Pulmonary artery endothelial cell (primary cell): ENCODE measurements at places on chromosomes 3 and 15. TPM values are rescaled to one million over a fixed set of nuclear protein-coding genes. Genes with fewer than 3 reads are reported as not detected.

The C3orf22 gene
- total RNA-seq = not detected in 2 replicates

The PLAAT1 gene
- total RNA-seq = 0.14 and 0.26 TPM in 2 replicates

The FSIP1 gene
- total RNA-seq = 0.46 and 0.63 TPM in 2 replicates

The FBXL2 gene
- total RNA-seq = 14.5 and 15.2 TPM in 2 replicates

The ZNF860 gene
- 1.6 and 3.2 TPM in 2 replicates for total RNA-seq

The ZBTB47 gene
- 17.3 and 22.4 TPM in 2 replicates for total RNA-seq

The MYH15 gene
- 0.21 and 0.26 TPM in 2 replicates for total RNA-seq

The TMIE gene
- 0.18 and 0.46 TPM in 2 replicates for total RNA-seq

The TMEM266 gene
- total RNA-seq = not detected in 2 replicates

- no peak for DNase-seq
These were observed 49.5 kb downstream of the TLE3 start for GRCh38 chr15:70048198-70048565.

DNA sequence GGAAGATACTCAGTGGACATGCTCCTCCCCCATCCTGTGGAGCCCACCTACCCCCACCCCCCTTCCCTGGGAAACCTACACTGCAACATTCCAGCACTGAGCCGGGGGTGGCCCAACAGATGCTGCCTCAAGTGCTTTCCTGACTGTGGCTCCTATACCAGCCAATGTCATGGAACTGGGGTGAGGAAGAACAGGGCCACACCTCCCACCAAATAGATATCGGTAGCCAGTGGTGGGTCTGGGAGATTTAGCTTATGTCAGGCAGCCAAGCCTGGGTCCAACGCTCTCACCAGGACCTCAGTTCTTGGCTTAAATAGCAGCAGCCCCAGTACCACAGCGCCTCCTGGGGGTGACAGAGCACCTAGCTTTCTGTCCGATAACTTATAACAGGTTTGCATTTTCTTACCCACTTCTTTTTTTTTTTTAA is 30.3 kb downstream of the CDC25A start:
- peak; percentile 44 for DNase-seq

DNA sequence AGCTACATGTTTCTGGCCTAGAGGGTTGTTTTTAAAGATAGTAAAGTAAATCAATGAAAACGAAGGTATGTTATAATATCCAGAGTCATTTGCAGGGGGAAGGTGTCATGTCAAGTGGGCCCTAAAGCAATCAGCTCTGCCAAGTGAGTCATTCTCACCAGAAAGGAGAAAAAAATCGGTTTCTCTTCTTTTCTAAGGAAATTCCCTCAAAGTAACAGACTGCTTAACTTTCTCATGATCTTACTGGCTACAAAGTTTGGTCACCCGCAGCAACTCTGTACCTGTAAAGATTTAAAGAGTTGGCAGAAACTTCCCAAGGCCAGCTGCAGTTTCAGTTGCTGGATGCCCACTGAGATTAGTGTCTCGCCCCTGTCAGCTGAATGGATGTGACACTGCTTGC is 5.5 kb upstream of the FSIP1 start:
- no peak for DNase-seq

- no peak for DNase-seq
These were observed 91.5 kb upstream of the TNFAIP8L3 start for GRCh38 chr15:51186181-51186705.

- no peak for DNase-seq
These were observed 240.3 kb downstream of the ZIC1 start for GRCh38 chr3:147649475-147649874.

DNA sequence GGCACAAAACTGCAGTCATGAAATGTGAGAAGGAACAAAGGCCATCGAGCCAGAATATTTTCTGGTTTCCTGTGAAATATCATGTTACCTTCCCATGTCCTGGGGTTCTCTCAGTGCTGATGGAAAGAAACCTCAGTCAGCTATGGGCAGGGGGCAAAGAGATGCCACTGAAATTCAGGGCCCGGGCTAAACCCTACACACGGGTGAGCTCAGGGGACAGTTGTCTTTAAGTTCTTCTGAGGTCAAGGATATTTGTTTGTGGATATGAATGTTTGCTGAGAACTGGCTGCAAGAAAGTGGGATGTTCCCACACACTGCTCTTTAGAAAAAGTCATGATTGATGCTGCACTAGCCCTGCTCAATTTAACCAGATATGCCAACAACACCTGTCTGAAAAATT is 187.2 kb downstream of the MEX3B start:
- no peak for DNase-seq

DNA sequence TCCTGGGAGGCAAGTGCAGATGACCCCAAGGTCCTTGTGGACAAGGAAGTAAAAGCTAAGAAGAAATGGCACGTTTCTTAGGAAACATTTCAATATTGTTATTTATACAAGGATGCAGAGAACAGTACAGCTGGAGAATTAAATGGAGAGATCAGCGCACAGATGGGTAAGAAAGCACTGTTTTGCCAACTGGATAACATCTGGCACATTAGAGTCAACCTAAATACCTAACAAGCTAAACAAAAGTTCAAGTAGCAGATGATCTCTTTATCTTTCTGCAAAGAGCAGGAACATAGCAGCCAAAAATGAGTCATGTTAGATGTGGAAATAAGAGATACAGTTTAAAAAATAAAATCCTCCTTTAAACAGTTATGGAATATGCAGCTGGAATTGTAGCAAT is 15.7 kb upstream of the DPPA4 start:
- no peak for DNase-seq

- DNase-seq = no peak
These were observed 590.4 kb downstream of the PDCD6IP start for GRCh38 chr3:34388830-34389229.

DNA sequence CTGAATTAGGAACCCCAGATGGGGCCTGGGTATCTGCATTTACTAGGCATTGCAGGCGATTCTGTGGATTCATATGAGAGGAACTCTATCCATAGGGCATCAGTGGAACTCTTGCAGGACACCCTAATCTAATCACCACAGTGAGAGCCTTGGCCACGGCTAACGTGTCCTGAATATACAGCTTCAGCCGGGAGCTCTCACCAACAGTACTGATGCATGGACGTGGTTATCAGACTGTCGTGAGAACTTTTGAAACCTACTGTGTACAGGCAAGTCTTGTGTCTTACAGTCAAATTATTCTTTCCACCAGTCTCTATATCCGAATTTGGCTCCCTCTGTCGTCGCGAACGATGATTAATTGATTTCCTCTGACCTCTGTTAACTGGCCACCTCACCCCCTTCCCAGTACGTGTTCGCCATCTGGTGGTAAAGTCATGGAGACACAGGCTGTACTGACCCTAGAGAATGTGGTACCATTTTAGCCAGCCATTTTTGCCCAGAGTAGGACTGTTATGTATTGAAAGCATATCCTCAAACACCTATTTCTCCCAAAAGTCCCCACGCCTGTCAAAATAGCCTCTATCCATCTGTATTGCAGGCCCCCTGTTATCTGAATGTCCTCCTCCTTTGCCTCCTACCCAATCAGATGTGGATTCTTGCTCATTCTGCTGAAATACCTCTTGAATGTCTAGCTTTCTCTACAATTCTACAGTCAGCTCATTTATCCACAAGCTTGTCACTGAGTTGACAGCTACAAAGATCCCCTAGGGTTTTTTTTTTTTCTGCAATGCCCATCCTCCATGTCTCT is 39.7 kb downstream of the GLDN start:
- DNase-seq = peak; percentile 27

DNA sequence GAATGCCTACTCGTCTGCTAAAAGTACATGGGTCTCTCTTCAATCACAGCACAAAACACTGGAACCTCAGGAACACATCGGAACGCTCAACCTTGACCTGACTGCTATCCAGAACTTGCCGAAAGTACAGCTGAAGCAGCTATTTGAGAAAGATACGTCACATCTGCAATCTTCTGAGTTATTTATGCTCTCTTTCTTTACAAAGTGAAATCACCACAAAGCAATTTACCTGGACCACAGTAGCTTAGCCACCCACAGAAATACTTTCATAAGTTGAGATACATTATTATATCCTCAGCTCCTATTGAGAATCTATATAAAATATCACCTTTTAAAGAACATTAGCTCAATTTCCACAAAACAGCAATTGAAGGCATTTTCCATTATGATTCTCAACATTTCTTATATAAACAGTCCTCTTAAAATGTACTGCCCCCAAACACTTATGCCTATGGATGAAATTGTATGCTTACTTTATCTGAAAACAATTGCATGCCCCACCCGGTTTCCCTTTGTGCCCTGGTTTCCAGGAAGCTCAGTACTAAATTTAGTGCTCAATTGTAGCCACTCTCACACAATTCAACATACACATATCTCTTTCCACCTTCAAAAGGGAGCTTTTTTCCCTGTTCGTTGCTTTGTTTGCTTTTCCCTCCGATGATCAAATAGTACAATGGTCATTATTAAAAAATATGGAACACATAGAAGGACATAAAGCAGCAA is 31.8 kb downstream of the HEG1 start:
- DNase-seq = no peak

DNA sequence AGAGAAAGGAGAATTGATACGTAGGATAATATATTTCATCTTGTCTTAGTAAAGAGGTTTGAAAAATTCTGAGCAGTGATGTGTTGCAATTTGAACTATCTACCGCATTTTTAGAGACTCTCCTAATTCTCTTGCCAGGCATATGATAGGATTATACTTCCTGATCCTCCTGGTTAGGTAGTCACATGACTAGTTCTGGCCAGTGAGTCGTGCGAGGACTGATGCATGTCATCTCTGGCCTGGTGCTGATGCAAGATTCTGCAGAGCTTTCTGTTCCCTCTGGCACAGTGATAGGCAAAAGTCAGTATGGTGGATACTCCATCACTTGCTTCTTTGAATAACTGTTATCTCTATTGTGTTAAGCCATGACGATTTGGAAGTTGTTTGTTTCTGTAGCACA is 277.6 kb upstream of the NAALADL2 start:
- no peak for DNase-seq

GRCh38 chr3:80035021-80035420 is 267.2 kb upstream of the ROBO1 start:
- DNase-seq = no peak

DNA sequence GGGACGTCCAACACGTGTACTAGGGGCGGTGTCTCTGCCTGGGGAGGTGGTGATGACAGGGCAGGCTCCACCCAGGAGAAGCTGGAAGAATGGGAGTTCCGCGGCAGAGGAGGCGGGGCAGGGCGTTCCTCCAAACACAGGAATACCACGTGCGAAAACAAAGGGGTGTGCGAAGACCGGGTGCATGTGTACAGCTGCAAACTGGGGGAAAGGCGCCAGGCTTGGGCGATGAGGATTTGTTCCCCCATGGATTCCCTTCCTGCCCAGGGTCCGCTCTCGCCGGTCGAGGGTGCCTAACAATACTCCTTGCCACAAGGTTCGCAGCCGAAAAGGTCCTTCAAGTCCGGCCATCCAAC is 500 bp upstream of the ZSCAN2 start:
- DNase-seq = peak; percentile 56

GRCh38 chr3:15404767-15405166 is 22.6 kb downstream of the METTL6 start:
- DNase-seq = no peak

DNA sequence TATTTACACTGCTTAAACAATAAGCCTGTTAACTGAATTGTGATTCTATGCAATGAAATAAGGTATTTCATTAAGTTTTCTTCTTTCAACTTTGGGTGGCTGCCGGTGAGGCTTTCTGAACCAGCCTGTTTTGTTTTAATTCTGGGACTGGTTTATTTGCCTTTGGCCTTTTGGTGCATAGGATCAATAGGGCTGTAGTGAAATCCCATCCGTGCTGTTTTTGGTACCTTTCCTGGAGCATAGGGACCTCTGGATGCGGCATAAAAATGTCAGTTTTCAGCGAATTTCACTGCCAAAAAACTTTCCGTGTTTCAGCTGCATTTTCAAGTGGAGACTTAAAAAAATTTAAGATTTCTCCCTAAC is 514 bp downstream of the PLS1 start:
- no peak for DNase-seq

- no peak for DNase-seq
These were observed 83.7 kb upstream of the OXTR start for GRCh38 chr3:8853081-8853480.

- no peak for DNase-seq
These were observed 57.8 kb upstream of the BOC start for GRCh38 chr3:113153499-113154107.

DNA sequence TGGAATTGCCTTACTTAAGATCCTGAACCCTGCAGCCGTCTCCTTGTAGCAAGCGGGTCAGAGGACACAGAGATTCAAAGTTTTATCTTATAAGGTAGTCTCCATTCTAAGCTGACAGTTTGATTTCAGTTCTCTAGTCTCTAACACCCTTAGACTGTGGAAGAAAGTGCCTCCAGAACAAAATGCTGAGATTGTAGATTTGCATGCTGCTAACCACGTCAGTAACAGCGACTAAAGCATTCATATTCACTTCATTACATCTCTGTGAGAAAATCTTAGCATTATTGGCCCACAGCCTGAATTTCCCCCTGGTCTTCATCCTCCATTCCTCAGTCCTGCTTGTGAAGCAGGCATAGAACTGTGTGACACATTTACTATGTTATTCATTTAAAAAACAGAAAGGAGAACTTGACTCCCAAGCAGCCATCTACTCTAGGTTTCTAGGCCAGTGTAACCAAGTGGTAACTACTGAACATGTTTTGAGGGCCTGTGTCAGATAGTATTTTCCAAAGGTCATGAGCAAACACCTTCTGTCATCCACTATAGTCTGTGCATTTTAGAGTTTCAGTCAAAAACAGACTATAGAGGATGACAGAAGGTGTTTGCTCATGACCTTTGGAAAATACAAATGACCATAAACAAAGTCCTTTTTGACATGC is 27.4 kb downstream of the ARIH2 start:
- DNase-seq = no peak

DNA sequence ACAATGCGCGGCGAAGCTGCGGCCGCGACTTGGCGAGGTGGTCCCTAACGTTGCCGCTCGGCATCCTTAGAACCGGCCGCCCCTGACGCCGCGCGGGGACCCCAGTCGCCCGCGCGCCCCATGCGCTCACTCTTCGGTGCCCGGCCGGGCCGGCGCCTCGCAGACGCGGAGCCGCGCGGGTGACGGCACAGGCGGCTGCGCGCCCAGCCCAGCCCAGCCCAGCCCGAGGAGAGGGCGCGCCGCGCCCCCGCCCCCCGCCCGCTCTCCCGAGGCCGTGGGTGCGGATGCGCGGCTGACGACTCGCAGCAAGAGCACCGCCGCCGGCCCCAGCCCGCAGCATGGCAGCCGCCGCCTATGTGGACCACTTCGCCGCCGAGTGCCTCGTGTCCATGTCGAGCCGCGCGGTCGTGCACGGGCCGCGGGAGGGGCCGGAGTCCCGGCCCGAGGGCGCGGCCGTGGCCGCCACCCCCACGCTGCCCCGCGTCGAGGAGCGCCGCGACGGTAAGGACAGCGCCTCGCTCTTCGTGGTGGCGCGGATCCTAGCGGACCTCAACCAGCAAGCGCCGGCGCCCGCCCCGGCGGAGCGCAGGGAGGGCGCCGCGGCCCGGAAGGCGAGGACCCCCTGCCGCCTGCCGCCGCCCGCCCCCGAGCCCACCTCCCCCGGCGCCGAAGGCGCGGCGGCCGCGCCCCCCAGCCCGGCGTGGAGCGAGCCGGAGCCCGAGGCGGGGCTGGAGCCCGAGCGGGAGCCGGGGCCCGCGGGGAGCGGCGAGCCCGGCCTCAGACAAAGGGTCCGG is 437 bp downstream of the KLF13 start:
- no peak for DNase-seq
